Anterior cingulate cortex (tissue), 58 donors: ENCODE measurements at places on chromosomes 3 and 15.

DNA sequence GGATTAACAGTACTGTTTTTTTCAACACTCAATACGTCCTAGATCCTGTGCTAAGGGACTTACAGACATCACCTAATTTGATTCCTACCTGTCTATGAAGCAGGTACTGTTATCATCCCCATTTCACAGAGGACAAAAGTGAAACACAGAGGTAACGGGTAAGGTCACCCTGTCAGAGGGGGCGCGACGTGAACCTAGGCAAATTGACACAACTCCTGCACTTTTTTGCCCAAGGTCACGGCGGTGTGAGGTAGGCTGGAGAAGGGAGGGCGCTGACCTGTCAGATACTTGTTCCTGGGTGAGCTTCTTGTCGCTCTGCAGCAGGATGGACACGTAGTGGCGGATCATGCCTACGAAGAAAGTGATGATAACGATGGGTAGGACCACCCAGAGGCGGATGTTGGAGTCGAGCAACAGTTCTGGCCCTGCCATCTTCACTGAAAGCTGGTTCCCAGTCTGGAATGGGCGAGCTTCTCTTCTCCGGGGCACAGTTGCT is 363 bp downstream of the EMC3 start:
- no peak for DNase-seq

DNA sequence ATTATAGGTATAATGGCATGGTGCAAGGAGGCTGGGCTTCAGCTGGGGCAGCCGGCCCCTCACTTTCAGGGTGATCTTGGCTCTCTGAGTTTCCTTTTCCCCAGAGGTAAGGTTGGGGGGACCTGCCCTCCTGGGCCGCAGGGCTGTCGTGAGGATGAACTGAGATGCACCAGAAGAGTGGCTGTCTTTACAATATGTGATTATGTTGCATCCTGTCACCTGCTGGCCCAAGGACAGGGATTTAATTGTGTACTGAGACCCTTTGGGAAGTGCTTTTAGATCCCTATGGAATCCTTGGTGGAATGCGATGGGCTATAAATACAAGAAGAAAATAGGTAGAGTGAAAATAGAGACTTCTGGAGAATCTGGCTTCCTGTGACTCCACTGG is 22.1 kb downstream of the ANAPC13 start:
- no peak for DNase-seq

GRCh38 chr3:194640829-194641228 is 7.6 kb upstream of the TMEM44 start:
- no peak for DNase-seq

GRCh38 chr3:74173090-74173489 is 441.4 kb downstream of the CNTN3 start:
- DNase-seq = no peak

- no peak for DNase-seq
These were observed 229.5 kb upstream of the ROPN1 start for GRCh38 chr3:124221422-124221821.

DNA sequence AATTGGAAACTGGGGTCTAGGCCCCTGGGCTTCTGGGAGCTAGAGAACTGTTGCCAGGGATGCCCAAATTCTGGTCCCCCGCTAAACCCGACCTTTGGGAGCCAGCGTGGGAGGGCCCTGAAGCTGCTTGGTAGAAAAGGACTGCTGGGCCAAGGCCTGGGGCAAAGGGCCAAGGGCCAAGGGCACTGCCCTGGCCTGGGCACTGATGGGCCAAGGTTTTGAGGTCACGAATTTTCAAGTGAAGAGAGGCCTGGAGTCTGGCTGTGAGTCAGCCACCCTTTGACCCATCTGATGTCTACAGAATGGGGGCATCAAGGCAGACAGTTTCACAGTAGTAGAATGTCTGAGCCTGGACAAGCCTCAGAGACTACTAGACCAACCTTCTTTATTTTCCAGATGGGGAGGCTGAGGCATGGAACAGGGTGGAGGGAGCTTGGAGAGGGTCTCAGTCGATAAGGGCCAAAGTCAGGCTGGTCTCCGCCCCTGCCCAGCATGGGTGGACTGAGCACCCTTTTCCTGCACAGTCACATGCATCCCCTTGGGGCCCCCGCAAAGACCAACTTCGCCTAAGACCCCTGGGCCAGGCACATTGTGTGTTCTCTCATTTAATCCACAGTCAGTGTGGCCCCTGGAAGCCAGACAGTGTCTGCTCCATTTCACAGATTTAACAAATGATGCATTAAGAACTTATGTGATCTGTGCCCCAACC is 66.3 kb downstream of the ATP2B2 start:
- DNase-seq = no peak

- no peak for DNase-seq
These were observed at the start of gene CCR5 for GRCh38 chr3:46370839-46371518. TSS of gene CCR5 (plus strand) at chr3:46370946. CDS start at chr3:46372903, 1,957 bp downstream.

- no peak for DNase-seq
These were observed 31.8 kb upstream of the RASA2 start for GRCh38 chr3:141454906-141455602.

GRCh38 chr3:32882603-32883025 is 64.8 kb downstream of the TRIM71 start:
- no peak for DNase-seq

DNA sequence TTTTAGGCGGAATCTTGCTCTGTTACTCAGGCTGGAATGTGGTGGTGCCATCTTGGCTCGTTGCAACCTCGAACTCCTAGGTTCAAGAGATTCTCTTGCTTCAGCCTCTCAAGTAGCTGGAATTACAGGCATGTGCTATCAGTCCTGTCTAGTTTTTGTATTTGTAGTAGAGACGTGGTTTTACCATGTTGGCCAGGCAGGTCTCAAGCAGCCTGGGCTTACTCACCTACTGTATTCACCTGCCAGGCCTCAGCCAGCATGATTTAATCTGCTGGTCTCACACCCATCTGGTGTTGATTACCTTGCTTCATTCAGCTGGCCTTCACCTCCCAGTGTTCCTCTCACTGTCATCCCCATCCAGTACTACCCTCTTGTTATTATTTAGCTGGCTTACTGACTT is 102.0 kb downstream of the IL12A start:
- DNase-seq = no peak

GRCh38 chr3:150370122-150370602 is 37.9 kb upstream of the TSC22D2 start:
- DNase-seq = no peak

DNA sequence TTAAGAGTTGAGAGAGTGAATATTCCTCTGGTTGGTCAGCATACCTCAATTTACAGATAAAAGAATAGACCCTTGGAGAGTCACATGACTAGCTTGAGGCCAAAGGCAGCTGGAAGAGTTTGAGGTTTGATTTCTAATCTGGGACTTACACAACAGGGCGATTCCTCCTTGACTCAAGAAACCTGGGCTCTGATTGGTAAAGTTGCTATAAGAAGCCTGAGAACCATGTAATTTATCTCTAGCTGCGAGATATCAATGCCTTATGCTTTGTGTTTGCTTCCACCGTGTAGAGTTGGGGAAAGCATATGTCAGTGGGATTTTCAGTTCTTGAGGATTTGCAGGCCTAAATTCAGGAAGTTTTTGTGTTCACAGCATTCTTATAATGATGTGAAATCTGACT is 206.0 kb downstream of the KLHL25 start:
- DNase-seq = no peak

GRCh38 chr3:10223676-10224639 is 24.3 kb upstream of the TATDN2 start:
- DNase-seq = peak; percentile 10

- no peak for DNase-seq
These were observed 19.1 kb upstream of the APEH start for GRCh38 chr3:49654955-49655556.

GRCh38 chr15:75538376-75538775 is 40.7 kb downstream of the PTPN9 start:
- no peak for DNase-seq

DNA sequence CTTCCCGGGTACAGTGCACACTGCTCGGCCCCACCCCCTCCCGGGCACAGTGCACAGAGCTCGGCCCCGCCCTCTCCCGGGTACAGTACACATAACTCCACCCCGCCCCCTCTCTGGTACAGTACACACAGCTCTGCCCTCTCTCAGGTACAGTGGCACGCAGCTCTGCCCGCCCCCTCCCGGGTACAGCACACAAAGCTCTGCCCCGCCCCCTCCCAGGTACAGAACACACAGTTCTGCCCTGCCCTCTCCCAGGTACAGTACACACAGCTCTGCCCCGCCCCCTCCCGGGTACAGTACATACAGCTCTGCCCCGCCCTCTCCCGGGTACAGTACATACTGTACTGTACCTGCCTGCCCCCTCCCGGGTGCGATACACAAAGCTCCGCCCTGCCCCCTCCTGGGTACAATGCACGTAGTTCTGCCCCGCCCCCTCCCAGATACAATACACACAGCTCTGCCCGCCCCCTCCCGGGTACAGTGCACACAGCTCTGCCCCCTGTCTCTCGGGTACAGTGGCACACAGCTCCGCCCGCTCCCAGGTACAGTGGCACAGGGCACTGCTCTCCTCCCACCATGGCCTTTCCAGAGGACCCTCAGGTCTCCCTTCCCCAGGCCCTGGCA is 16.4 kb upstream of the PRR20G start:
- no peak for DNase-seq

GRCh38 chr3:188662214-188662613 is 508.3 kb downstream of the LPP start:
- no peak for DNase-seq

DNA sequence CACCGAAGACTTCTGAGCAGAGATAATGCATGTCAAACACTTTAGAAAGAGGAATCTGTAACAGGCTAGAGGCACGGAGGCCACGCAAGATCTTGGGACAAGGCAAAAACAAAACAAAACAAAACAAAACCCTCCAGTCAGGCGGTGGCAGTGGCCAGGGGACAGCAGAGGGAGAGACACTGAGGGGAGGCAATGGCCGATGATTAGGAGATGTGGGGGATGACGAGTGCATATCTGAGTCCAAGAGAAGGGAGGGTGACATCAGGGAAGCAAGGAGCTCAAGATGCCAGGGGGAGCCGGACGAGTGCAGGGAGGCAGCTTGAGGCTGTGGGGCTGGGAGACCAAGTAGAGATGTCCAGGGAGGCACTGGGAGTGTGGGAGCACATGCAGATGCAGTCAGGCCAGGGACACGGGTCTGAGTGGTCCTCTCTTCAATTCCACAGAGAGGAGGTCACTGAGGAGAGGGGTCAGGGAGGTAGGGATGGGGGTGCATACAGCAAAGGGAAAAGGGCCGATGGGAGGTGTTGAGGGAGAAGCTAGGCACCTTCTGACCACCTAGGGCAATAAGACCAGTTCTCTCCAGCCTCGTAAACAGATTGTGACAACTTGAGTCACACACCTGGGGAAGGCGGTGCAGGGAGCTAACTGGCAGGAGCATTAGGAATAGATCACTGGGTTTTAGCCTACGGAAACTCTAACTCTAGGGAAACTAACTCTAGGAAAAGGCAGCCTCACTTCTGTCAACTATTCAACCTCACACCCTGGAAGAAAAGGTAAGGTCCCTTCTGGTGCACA is 29.6 kb downstream of the SLCO2A1 start:
- no peak for DNase-seq

DNA sequence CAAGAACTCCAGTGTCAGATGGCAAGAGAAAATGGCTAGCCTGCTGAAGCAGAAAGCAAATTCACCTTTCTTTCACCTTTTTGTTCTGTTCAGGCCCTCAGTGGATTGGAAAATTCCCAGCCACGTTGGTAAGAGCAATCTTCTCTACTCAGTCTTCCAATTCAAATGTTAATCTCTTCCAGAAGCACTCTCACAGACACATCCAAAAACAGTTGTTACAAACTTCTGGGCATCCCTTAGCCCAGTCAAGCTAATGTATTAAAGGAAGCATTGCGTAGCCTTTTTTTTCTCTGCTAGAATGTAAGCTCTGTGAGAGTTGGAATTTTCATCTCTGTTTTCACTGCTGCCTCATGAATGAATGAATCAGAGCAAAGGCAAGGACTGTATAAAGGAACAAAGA is 109.2 kb upstream of the ROBO2 start:
- no peak for DNase-seq

DNA sequence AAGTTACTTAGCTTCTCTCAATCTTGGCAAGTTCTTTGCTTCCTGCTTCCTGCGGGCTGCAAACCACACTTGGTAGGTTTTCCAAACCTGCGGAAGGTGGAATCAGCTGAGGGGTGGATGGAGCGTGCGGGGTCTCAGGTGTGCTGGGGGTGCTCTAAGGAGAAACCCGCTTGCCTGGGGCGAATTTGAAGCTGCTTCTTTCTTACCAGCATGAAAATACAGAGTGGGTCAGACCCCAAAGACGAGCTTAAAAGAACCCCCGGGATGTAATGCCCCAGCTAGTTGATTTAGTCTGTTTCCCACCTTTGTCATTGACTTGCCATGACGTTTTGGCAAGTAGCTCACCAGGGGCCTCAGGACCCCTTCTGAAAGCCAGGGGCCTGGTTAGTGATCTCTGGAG is 28.8 kb upstream of the CORO2B start:
- DNase-seq = no peak

- no peak for DNase-seq
These were observed 258.8 kb upstream of the NR2E3 start for GRCh38 chr15:71551566-71551965.

- no peak for DNase-seq
These were observed 109.3 kb downstream of the GMPS start for GRCh38 chr3:155979746-155980145.

DNA sequence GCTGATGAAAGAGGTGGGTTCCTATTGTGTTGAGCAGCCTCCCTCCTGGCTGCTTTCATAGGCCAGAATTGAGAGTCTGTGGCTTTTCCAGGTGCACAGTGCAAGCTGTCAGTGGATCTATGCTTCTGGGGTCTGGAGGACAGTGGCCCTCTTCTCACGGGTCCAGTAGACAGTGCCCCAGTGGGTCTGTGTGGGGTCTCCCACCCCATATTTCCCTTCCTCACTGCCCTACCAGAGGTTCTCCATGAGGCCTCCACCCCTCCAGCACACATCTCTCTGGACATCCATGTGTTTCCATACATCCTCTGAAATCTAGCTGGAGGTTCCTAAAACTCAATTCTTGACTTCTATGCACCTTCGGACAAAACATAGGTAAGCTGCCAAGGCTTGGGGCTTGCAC is 201.2 kb downstream of the FAM43A start:
- DNase-seq = no peak

DNA sequence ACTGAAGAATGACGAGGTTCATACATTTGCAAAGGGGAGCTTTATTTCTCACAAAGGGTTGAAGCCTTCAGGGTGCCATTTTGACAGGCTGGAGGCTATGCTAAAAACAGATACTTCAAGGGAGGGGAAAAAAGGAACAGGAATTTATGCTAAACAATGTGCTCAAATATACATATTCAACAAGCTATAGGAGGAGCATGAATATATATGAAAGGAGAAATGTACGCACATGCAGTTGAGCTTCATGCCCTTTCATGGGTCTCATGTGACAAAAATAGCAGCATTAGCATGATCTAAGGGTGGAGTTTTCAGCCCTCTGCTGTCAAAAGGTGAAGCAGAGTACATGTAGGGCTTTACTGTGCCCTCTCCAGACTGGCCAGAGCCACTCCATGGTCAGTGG is 44.3 kb upstream of the FSIP1 start:
- no peak for DNase-seq

- no peak for DNase-seq
These were observed 39.1 kb upstream of the LIPC start for GRCh38 chr15:58392611-58393161.

- DNase-seq = no peak
These were observed 592.8 kb upstream of the GBE1 start for GRCh38 chr3:82354228-82354627.

GRCh38 chr3:172142051-172142863 is 102.9 kb downstream of the FNDC3B start:
- DNase-seq = no peak
